ENCODE measurements at places on chromosomes 6 and 20. TPM values are rescaled to one million over a fixed set of nuclear protein-coding genes. Genes with fewer than 3 reads are reported as not detected.

The SYTL3 gene
- 6.4 TPM for total RNA-seq

GRCh38 chr6:138099832-138100231 lies 7.4 kb downstream of the PERP start:
- DNase-seq = no peak
- H3K4me1 ChIP-seq = peaks cover 4% of the 10 kb centered on the region
- H3K27me3 ChIP-seq = no peaks in the 10 kb centered on the region
- H3K36me3 ChIP-seq = no peaks in the 10 kb centered on the region

GRCh38 chr20:10430000-10430466 lies 4.0 kb downstream of the MKKS start:
- DNase-seq = no peak
- H3K36me3 ChIP-seq = no peaks in the 10 kb centered on the region
- H3K4me1 ChIP-seq = peaks cover 42% of the 10 kb centered on the region
- H3K4me3 ChIP-seq = no peak overlapping the region

- DNase-seq = no peak
- H3K27ac ChIP-seq = no peak overlapping the region
- no peaks in the 10 kb centered on the region for H3K27me3 ChIP-seq
- H3K36me3 ChIP-seq = no peaks in the 10 kb centered on the region
- H3K4me1 ChIP-seq = no peaks in the 10 kb centered on the region
These were observed 84.1 kb downstream of the CDK19 start for GRCh38 chr6:110731196-110731595.

DNA sequence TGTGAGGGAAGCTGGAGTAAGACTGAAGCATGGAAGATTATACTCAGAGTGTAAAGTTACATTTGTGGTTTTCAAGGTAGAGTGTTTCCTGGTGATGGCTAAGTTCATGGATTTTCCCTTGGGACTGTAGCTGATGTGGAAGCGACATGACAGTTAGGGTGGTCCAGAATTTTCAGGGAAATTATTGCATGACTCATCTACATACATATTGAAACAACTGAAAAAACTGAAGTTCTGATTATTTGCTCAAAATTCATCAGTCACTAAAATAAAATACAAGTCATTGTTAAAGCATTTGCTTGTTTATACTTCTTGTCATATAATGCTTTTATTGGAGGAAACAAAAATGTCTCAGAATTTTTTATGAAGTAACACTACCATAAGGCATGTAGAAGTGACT lies 700.0 kb downstream of the RFPL4B start:
- no peaks in the 10 kb centered on the region for H3K36me3 ChIP-seq
- no peaks in the 10 kb centered on the region for H3K27me3 ChIP-seq
- H3K27ac ChIP-seq = no peak overlapping the region
- DNase-seq = no peak
- H3K4me1 ChIP-seq = no peaks in the 10 kb centered on the region
- H3K4me3 ChIP-seq = no peak overlapping the region

DNA sequence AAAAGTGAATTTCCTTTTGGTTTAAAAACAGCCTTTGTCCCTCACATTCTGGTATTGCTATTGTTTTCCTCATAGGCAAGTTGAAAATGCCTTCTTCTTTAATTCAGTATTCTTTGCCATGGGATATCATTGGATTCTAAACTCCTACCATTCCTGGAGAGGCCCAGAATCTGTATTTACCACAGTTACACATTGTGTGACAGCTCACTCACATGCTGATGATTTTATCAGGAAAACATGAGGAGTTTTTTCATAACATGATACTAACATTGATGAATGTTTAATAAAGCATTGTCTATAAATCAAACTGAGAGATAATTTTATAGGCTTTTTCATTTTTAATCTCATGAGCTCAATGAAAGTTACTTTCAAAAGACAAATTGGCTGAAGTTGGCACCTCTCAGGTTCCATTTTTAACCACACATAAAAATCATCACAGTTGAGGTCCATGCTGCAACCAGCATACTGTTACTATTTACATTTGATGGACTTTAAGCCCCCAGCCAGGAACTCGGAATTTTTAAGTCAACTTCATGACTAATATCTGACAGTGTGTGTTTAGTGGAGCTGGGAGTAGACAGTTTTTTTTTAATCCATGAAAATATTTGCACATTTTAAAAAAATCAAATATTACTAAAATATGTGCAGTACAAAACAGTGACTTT lies 82.8 kb downstream of the FAM83B start:
- no peak overlapping the region for H3K27ac ChIP-seq
- no peak for DNase-seq
- H3K4me3 ChIP-seq = no peak overlapping the region

GRCh38 chr6:44301106-44301505 lies 12.0 kb downstream of the AARS2 start:
- peaks cover 17% of the 10 kb centered on the region for H3K27me3 ChIP-seq
- no peak overlapping the region for H3K4me3 ChIP-seq
- peaks cover 9% of the 10 kb centered on the region for H3K36me3 ChIP-seq
- no peak overlapping the region for H3K27ac ChIP-seq
- no peak for DNase-seq
- peaks cover 9% of the 10 kb centered on the region for H3K4me1 ChIP-seq

The DCDC2 gene
- total RNA-seq = 0.16 TPM

- H3K4me3 ChIP-seq = no peak overlapping the region
- no peak for DNase-seq
- no peaks in the 10 kb centered on the region for H3K4me1 ChIP-seq
- peaks cover 35% of the 10 kb centered on the region for H3K36me3 ChIP-seq
- no peaks in the 10 kb centered on the region for H3K27me3 ChIP-seq
These were observed 70.4 kb upstream of the XRN2 start for GRCh38 chr20:21232546-21233280.

- no peaks in the 10 kb centered on the region for H3K36me3 ChIP-seq
- no peaks in the 10 kb centered on the region for H3K27me3 ChIP-seq
- peaks cover 15% of the 10 kb centered on the region for H3K4me1 ChIP-seq
- H3K4me3 ChIP-seq = no peak overlapping the region
- peak overlapping the region; percentile 69 for H3K27ac ChIP-seq
- no peak for DNase-seq
These were observed 64.0 kb downstream of the THBS2 start for GRCh38 chr6:169189686-169190085.

DNA sequence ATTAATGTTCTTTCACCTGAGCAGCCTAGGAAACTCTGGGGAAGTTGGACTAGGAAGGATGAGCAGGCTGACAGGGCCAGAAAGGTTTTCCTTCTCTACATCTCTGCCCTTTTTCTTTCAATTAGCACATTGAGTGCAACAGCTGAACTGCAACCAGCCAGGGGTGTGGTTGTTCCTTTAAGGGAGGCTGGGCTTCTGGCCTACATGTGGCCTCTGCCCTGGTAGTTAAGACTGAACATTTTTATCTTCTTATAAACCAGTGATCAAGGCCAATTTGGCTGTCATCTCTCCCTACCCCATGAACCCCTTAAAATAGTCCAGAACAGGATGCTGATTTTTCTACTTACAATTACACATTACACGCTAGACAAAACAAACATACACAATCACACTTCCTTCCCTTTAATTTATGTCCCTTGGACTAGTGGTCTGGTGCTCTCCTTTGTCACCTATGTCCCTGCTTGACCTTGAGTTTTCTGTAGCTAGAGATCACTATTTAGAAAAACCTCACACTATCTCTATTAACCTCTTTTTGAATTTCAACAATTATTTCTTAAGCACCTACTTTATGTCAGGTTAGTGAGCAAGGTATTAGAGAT lies 60.3 kb downstream of the RNF217 start:
- H3K36me3 ChIP-seq = no peaks in the 10 kb centered on the region
- no peaks in the 10 kb centered on the region for H3K27me3 ChIP-seq
- no peak overlapping the region for H3K27ac ChIP-seq

DNA sequence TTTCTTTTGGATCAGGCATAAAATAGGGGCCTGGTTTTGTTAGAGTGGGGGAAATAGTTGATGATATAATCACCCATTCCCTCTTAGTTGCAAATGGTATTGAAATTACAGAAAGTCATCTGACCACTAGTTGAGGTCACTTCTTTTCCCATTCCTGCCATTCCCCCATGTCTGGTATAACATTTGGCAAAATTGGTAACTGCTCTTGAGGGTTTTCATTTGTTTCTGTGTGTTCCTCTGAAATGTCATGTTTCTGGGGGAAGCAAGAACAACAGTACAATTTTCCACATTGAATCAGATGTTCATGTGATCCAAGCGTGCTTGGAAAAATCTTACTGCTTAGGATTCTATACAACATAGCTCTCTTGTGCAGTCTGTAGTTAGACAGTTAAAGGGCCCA lies 7.3 kb downstream of the AIG1 start:
- H3K27me3 ChIP-seq = no peaks in the 10 kb centered on the region
- no peak for DNase-seq
- no peak overlapping the region for H3K4me3 ChIP-seq
- no peaks in the 10 kb centered on the region for H3K36me3 ChIP-seq

The SCUBE3 gene
- 3.5 TPM for total RNA-seq

GRCh38 chr6:27517238-27517637 lies 44.3 kb upstream of the ZNF184 start:
- H3K4me1 ChIP-seq = peaks cover 6% of the 10 kb centered on the region
- no peak for DNase-seq
- no peak overlapping the region for H3K4me3 ChIP-seq
- H3K27me3 ChIP-seq = peaks cover 7% of the 10 kb centered on the region
- no peak overlapping the region for H3K27ac ChIP-seq
- H3K36me3 ChIP-seq = no peaks in the 10 kb centered on the region

- no peaks in the 10 kb centered on the region for H3K36me3 ChIP-seq
- peaks cover 14% of the 10 kb centered on the region for H3K4me1 ChIP-seq
- no peak overlapping the region for H3K27ac ChIP-seq
- no peak overlapping the region for H3K4me3 ChIP-seq
These were observed 202.0 kb downstream of the WDR27 start for GRCh38 chr6:169499848-169500247.

GRCh38 chr6:111150577-111150976 lies 63.3 kb downstream of the SLC16A10 start:
- no peaks in the 10 kb centered on the region for H3K4me1 ChIP-seq
- no peaks in the 10 kb centered on the region for H3K27me3 ChIP-seq
- no peak overlapping the region for H3K4me3 ChIP-seq

The IYD gene
- total RNA-seq = not detected

DNA sequence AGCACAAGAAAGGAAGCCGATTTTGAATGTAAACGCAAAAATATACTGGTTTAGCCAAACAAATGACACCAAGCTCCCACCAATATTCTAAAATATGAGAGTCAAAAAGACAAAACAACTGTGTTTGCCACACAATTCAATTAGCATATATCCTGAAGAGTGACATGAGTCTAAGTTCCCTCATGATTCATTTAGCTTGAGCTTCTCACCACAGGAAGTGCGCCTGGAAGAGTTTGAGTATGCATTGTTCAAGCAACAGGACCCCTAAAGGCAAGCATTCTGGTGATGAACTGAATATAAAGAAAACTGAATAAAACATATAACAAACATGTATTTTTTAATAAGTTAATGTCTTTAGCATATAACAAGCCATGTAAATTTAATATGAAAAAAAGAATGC lies 115.2 kb upstream of the RUNX2 start:
- H3K4me1 ChIP-seq = no peaks in the 10 kb centered on the region
- no peaks in the 10 kb centered on the region for H3K27me3 ChIP-seq
- DNase-seq = no peak
- H3K27ac ChIP-seq = no peak overlapping the region

- no peaks in the 10 kb centered on the region for H3K27me3 ChIP-seq
- H3K27ac ChIP-seq = peak overlapping the region; percentile 44
- H3K4me1 ChIP-seq = peaks cover 9% of the 10 kb centered on the region
- H3K4me3 ChIP-seq = peak overlapping the region; percentile 60
- peak; percentile 76 for DNase-seq
These were observed 143.8 kb downstream of the LPA start for GRCh38 chr6:160520043-160520904.

DNA sequence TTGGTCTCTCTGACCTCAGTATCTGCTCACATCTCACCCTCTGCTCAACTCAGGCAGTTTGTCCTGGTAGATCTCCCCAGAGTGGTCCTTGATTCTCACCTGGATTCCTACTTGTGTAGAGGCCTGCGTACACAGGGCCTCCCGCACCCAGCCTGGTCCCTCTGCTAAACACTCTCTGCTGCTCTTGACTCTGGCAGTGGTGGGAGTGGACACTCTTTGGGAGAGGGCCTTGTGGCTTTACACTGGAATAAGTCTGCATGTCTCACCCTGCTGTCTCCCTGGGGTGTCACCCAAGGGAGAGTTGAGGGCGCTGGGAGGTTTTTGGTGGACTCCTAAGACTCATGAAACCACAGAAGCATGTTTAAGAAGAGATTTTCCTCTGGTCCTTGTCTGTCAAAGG lies 57.3 kb upstream of the ECI2 start:
- H3K4me1 ChIP-seq = no peaks in the 10 kb centered on the region
- no peak overlapping the region for H3K4me3 ChIP-seq
- H3K36me3 ChIP-seq = no peaks in the 10 kb centered on the region
- no peaks in the 10 kb centered on the region for H3K27me3 ChIP-seq
- DNase-seq = no peak

The HEY2 gene
- 45.3 TPM for total RNA-seq

GRCh38 chr6:31472259-31472658 lies 25.7 kb upstream of the MICB start:
- H3K27ac ChIP-seq = no peak overlapping the region
- H3K27me3 ChIP-seq = no peaks in the 10 kb centered on the region
- no peak for DNase-seq

The CRISP3 gene
- not detected for total RNA-seq

GRCh38 chr20:57943950-57944349 lies 234.1 kb upstream of the PMEPA1 start:
- H3K36me3 ChIP-seq = no peaks in the 10 kb centered on the region
- no peak overlapping the region for H3K4me3 ChIP-seq
- H3K27me3 ChIP-seq = no peaks in the 10 kb centered on the region
- no peaks in the 10 kb centered on the region for H3K4me1 ChIP-seq
- no peak for DNase-seq
- H3K27ac ChIP-seq = no peak overlapping the region

DNA sequence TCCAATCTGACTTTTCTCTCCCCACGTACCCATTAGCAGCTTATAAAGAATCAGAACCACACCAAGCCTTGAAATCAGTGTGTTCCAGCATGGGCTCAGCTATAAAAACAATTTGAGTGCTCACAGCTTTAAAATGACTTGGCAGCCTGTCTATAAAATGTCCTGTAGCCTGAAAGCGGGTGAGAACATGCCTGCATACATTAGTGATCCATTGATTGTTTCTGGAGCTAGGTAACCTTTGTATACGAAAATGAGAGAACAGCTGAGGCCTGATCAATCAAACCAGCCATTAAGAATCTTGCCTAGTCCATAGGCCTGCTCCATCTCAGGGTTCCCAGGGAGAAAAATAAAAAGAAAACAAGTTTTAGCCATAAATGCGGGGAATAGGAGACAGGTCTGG lies 245.8 kb upstream of the SULF2 start:
- no peak overlapping the region for H3K4me3 ChIP-seq
- H3K27ac ChIP-seq = no peak overlapping the region
- DNase-seq = no peak
- no peaks in the 10 kb centered on the region for H3K4me1 ChIP-seq
- no peaks in the 10 kb centered on the region for H3K36me3 ChIP-seq

The ID4 gene
- 3.1 TPM for total RNA-seq

- H3K4me3 ChIP-seq = no peak overlapping the region
- peaks cover 35% of the 10 kb centered on the region for H3K4me1 ChIP-seq
- H3K36me3 ChIP-seq = no peaks in the 10 kb centered on the region
These were observed 39.7 kb downstream of the TAF4 start for GRCh38 chr20:62025832-62026563.

GRCh38 chr6:111614833-111615582 lies 9.3 kb upstream of the TRAF3IP2 start:
- peaks cover 2% of the 10 kb centered on the region for H3K4me1 ChIP-seq
- H3K27ac ChIP-seq = no peak overlapping the region
- no peaks in the 10 kb centered on the region for H3K27me3 ChIP-seq
- H3K4me3 ChIP-seq = no peak overlapping the region
- H3K36me3 ChIP-seq = no peaks in the 10 kb centered on the region

The RGS17 gene
- total RNA-seq = not detected

GRCh38 chr6:169894377-169894960 lies 143.0 kb downstream of the ERMARD start:
- H3K36me3 ChIP-seq = no peaks in the 10 kb centered on the region
- DNase-seq = no peak
- H3K4me3 ChIP-seq = no peak overlapping the region
- H3K27ac ChIP-seq = no peak overlapping the region
- H3K4me1 ChIP-seq = no peaks in the 10 kb centered on the region
